ENCODE measurements at places on chromosomes 3 and 15. TPM values are rescaled to one million over a fixed set of nuclear protein-coding genes. Genes with fewer than 3 reads are reported as not detected.

GRCh38 chr3:130582457-130583153, 65.6 kb downstream of the COL6A6 start:
- no peaks in the 10 kb centered on the region for H3K36me3 ChIP-seq
- H3K27ac ChIP-seq = no peak overlapping the region
- no peak for DNase-seq
- H3K4me1 ChIP-seq = no peaks in the 10 kb centered on the region
- H3K4me3 ChIP-seq = no peak overlapping the region

ZPLD1 gene
- 0.64 TPM for total RNA-seq

ITPKA gene
- total RNA-seq = 0.68 TPM

- H3K4me1 ChIP-seq = no peaks in the 10 kb centered on the region
- DNase-seq = no peak
- no peaks in the 10 kb centered on the region for H3K36me3 ChIP-seq
- H3K27me3 ChIP-seq = no peaks in the 10 kb centered on the region
Observed at GRCh38 chr3:115081444-115081843, 65.6 kb downstream of the ZBTB20 start.

DNA sequence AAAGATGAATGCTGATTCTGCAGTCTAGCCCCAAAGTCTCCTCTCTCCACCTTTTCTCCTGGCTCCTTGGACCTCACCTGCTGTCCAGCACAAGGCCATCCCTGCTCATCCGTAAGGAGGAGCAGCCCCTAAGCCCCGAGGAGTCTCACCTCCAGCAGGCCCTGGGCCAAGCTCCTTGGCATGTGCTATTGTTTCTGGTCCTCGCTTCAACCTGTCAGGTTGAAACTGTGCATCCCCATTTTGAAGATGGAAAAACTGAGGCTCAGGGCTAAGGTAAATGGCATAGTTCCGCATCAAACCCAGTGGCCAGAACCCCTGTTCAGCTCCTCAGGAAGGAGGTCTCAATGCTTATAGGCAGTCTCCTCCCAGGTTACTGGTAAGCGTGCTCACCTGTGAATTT, 26.1 kb downstream of the CHDH start:
- no peaks in the 10 kb centered on the region for H3K27me3 ChIP-seq
- no peak overlapping the region for H3K4me3 ChIP-seq
- H3K27ac ChIP-seq = peak overlapping the region; percentile 56
- no peaks in the 10 kb centered on the region for H3K4me1 ChIP-seq

DNA sequence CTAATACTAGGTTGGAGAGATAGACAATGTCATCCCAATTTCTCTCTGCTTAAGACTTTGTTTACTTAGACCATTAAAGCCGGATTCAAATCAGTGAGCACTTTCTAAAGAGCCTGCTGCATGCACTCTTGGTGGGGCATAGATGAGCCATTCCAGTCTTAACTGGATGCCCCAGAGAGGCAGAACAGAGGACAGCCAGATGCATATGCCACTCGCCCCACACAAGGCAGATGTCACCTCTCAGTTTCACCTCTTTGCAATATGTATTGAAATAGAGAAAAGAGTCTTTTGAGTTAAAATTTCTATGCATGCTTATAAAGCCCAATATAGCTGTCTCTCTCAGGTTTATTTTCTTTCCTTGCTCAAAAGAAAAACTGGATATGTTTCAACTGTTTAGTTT, 89.5 kb downstream of the LARS2 start:
- H3K4me3 ChIP-seq = no peak overlapping the region
- no peak overlapping the region for H3K27ac ChIP-seq
- H3K27me3 ChIP-seq = no peaks in the 10 kb centered on the region
- H3K4me1 ChIP-seq = peaks cover 23% of the 10 kb centered on the region

DNA sequence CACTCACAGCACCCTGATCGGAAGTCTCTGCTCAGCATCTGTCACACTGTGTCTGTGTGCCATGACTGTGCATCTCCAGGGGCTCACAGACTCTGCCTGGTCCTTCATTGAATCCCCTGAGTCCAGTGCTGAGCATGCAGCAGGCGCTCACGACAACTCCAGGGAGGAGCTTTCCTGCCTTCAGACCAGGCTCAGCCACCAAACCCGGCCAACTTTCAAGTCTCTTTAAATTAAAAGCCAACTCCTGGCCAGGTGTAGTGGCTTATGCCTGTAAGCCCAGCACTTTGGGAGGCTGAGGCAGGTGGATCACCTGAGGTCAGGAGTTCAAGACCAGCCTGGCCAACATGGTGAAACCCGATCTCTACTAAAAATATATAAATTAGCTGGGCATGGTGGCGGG, 24.2 kb downstream of the GRAMD2A start:
- DNase-seq = no peak
- H3K4me3 ChIP-seq = no peak overlapping the region
- H3K27me3 ChIP-seq = peaks cover 26% of the 10 kb centered on the region
- H3K36me3 ChIP-seq = no peaks in the 10 kb centered on the region

GRCh38 chr3:117035745-117036144, 326.2 kb downstream of the TUSC7 start:
- no peak overlapping the region for H3K27ac ChIP-seq
- H3K4me1 ChIP-seq = peaks cover 21% of the 10 kb centered on the region
- no peaks in the 10 kb centered on the region for H3K27me3 ChIP-seq

GRCh38 chr3:38354588-38355330, 8.2 kb downstream of the XYLB start:
- no peak overlapping the region for H3K4me3 ChIP-seq
- DNase-seq = no peak
- H3K27ac ChIP-seq = no peak overlapping the region
- no peaks in the 10 kb centered on the region for H3K36me3 ChIP-seq
